ENCODE measurements at places on chromosomes 2 and 18. TPM values are rescaled to one million over a fixed set of nuclear protein-coding genes. Genes with fewer than 3 reads are reported as not detected.

The UGT1A7 gene
- not detected for polyA plus RNA-seq

The HES6 gene
- polyA plus RNA-seq: 5.9 TPM

The CIDEA gene
- polyA plus RNA-seq: not detected

The DSG2 gene
- 8.9 TPM for polyA plus RNA-seq

The TXNDC2 gene
- not detected for polyA plus RNA-seq

The EMILIN1 gene
- polyA plus RNA-seq: 42.9 TPM

The GPR39 gene
- polyA plus RNA-seq: 0.43 TPM

The SLC35F5 gene
- 78.8 TPM for polyA plus RNA-seq

The SLC23A3 gene
- 2.0 TPM for polyA plus RNA-seq

The NIF3L1 gene
- 15.6 TPM for polyA plus RNA-seq

DNA sequence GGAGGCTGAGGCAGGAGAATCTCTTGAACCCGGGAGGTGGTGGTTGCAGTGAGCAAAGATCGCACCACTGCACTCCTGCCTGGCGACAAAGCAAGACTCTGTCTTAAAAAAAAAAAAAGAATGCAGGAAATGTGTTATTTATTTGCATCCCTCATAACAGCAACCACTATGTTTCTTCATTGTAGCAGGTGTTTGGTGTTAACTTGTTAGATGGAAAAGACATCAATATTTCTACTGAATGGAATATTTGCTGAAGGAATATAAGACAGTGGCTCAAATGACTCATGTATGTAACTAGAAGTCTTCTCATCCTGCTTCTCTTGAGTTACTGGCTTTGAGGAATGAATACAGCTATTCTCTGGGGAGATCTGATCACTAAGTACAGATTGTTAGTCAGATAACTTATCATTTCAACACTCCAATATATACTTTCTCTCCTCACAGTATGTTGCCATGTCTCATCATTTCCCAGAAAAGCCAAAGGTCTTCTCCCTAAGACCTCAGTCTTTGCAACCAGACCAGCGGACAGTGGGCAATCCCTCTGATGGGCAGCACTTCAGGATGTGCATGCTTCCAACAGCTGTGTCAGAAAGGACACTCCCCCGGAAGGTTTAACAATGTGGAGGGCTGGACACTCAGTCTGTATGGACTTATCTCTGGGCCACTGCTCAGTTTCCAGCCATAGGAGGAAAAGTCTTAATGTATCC lies 104.4 kb upstream of the STK17B start:
- no peak for DNase-seq

GRCh38 chr2:238290091-238290509 lies 1.7 kb upstream of the PER2 start:
- DNase-seq: no peak

DNA sequence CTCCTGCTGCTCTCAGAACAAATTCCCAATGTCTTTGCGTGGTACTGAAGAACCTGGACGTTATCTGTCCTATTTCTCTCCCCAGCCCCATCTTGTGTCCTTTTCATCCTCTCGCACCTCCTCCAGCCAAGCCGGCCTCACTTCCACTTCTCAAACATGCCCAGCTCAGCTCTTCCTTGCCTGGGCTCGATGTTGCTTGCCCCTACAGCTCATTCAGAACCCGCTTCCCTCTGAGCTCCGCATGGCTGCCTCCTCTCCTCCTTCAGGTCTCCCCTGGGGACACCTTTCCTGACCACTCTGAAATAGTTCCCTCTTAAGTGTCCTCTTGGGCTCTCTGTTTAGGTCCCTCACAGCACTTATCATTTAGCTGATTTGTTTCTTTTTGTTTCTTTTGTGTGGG lies 6.7 kb upstream of the SMARCAL1 start:
- DNase-seq: no peak

DNA sequence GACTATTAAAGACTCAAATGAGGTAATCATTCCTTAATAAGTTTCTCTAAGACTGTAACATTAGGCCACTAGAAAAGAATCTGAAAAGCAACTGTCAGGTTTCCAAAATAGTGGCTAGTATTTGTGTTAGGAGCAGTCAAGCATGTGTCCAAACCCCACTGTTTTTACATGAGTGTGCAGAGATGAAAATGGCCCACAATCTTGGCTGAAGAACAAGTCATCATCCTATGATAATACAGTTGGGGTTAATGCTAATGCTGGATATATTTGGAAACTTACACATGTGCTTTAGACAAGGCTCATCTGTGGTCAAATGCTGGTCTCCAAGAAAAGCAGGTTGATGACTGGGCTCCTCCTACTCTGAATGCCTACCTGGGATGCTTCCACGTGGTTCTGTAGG lies 73.6 kb downstream of the MAIP1 start:
- DNase-seq: no peak

GRCh38 chr18:12656605-12656937 lies 1.3 kb downstream of the SPIRE1 start:
- DNase-seq: peak; percentile 33

GRCh38 chr18:42039396-42039795 lies 84.4 kb downstream of the PIK3C3 start:
- DNase-seq: no peak

DNA sequence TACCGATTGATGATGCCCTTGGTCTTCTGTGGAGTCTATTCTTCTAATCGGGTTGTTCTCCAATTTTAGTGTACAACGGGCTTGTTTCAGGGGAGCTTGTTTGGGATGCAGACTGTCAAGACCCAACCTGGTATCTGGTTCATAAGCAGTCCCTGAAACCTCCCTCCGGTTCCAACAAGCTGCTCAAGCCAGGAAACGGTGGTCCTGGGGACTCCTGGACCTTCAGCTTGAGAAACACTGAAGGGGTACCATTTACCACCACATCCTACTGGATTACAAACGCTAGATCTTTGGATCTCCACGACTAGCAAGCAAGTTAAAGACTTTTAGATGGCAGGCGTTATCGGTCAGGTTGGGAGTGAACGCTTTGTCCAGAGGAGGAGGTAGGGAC lies 2.0 kb downstream of the BCL2 start:
- DNase-seq: no peak

DNA sequence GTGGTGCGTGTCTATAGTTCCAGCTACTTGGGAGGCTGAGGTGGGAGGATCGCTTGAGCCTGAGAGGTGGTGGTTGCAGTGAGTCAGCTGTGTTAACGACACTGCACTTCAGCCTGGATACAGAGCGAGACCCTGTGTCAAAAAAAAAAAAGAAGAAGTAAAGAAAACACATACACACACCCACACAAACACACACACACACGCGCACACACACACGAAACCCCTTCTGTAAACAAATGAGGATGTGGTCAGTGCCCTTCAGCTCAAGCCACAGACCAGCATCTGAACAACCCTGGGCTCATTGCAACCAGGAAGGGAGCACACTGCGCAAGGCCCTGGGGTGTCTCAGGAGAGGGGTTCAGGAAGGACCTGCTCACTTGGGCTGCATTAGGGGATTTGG lies 47.9 kb upstream of the KCNF1 start:
- no peak for DNase-seq

DNA sequence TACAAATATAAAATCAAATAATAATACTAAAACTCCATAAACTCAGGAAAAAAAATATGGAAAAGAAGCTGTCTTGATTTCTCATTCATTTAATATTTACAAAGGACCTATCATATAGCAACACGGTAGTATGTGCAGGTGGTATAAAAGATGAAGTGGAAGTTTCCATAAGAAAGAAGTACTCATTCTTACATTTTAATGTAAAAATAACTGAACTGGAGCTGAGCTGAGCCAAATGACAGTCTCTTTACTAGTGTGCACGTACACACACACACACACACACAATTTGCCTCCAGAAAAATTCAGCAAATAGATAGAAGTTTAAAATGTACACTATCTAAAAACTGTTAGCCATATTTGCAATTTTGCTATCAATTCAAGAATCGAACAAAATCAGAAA lies 54.1 kb downstream of the ASXL2 start:
- no peak for DNase-seq

GRCh38 chr2:18959952-18960717 lies 370.8 kb upstream of the NT5C1B start:
- no peak for DNase-seq

DNA sequence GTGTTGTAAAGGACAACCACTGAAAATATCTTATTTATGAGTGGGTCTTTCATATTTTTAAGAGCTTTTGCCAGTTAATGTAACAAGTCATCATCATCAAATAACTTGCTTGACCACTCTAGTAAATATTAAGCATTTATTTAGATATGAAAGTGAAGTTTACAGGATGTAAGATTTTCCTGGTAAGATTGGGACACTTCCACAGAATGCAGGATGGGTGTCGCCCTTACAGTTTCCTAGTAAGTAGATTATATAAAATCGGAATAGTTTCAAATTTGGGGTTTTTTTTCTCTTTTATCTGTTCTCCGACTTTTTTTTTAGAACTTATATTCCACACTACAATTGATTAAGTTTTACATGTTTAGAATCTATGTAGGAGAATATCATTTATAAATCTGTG lies 14.8 kb upstream of the SLC40A1 start:
- no peak for DNase-seq

DNA sequence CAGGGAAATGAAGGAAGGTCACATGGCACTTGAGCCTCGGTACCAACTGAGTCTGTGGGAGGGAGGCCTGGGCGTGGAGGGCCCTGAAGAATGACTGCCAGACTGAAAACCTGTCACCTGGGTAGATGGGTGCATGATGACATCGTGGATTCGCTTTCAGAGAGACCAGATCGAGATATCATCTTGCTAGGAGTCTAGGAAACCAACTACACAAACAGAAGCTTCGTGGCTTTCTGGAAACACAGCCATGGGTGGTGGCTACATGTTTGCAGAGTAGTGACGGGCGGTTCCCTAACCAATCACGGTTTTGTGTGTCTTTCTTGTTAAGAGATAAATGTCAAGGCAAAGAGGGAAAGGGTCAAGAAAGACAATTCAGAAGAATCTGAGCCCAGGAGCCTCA lies 155.0 kb downstream of the EIPR1 start:
- DNase-seq: no peak

DNA sequence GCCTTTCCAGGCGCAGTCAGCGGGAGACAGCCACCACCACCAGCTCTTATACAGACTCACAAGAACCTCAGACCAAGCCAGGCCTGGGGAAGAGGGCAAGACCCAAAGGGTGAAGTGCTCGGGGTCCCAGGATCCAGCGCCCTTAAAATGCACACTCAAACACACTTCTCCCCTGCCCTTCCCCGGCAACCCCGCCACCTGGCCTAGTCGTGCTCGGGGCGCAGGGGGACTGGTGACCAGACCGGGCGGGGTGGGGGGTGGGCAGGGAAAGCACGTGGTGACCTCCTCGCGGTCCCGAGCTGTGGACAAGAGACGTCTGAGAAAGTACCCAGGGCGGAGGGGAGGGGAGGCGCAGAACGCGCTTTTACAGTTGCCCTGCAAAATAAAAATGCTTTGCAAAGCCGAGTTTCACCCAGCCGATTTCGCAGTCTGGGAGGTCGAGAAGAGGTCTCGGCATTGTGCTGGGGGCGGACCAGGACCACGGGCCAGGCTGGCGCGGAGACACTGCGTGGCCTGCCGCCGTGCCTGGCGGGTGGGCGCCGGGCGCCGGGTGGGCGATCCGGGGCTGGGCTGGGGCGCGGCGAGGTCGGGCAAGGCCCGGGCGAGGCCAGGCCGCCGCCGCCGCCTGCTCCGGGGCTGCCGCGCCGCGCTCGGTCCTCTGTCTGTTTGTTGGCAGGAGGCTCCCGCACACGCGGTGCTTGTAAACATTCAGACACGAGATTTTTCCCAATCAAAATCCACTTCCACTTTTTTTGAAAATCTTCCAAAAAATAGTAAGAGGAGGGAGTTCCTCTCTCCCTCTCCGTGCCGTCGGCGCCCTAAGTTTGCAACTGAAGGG lies 2.0 kb downstream of the BCL11A start:
- no peak for DNase-seq

GRCh38 chr2:205726506-205726905 lies 44.2 kb downstream of the NRP2 start:
- no peak for DNase-seq

GRCh38 chr2:29481313-29481712 lies 366.1 kb downstream of the CLIP4 start:
- no peak for DNase-seq

DNA sequence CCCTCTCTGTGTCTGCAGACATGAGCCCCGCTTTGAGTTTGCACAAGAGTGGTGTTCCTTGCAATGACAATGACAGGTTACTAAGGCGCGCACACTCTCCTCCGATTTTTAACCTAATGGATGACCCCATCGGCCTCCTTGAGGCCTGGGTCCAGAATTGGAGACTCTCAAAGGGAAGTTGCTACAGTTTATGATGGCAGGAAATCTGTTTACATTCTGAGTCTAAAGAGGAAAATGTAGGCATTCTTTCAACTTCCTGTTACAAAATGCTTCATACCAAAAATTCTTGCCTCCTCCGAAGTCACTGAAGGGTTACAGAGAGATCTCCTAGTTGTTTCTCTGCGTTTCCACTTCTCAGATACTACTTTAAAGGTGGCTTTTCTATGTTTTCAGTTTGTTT lies 225.3 kb upstream of the AGAP1 start:
- no peak for DNase-seq

DNA sequence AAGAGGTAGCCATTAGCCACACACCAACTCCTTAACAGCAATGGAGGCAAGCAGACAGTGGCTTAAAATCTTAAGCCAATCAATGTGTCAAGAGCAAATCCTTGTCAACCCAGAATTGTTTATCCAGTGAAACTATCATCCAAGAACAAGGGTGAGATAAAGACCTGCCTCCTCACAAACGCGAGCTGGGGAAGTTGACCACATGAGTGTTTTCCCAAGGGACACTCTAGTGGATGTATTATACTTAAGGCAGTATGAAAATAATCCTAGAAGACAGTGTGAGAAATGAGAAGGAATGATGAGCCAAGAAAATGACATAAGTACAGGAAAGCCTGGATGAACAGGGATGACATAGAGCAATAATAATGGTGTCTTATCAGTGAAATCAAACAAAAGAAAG lies 209.6 kb downstream of the TWIST2 start:
- no peak for DNase-seq

DNA sequence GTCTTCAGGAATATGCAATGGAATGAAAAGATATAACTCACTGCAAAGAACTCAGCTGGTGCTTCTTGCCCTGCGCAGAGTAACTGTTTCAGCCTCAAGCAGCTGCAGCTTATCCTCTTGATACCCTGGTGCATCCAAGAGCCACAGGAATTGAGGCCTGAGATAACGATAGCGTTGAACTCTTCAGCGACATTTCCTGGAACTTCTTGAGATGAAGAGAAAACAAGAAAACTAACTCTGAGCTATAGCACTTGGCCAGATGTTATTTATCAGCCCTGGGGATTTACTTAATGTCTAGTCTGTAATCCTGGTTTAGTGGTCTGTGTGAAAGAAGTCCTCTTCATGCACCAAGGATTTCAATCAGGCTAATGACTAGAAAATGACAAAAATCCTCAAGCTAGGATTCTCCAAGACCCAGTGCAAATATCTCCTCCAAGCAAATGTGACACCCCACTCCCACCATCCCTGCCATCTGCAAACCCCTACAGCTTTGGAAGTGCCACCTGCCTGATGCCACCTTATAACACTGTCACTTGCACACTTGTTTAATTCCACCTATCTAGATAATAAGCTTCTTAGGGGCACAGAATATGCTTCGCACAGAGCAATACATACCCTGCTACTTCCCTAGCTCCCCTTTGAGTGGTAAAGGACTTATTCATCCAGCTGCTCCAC lies 40.6 kb downstream of the EHD3 start:
- no peak for DNase-seq

GRCh38 chr2:18799397-18799796 lies 210.0 kb upstream of the NT5C1B start:
- no peak for DNase-seq

All from muscle of arm (tissue), 14 donors.